Renal cortical epithelial cell (primary cell): ENCODE measurements at places on chromosomes 6 and 20. TPM values are rescaled to one million over a fixed set of nuclear protein-coding genes. Genes with fewer than 3 reads are reported as not detected.

Gene HNF4A
- total RNA-seq = 4.9 TPM in 1 of 2 replicates, not detected in the other

Gene MATN4
- not detected in 2 replicates for total RNA-seq

Gene ADGRB3
- total RNA-seq = under 0.01 and 0.05 TPM in 2 replicates

Gene FAM184A
- total RNA-seq = 0.99 and 2.1 TPM in 2 replicates
